Peyer's patch (tissue), 4 donors: ENCODE measurements at places on chromosomes 1 and 21. TPM values are rescaled to one million over a fixed set of nuclear protein-coding genes. Genes with fewer than 3 reads are reported as not detected.

DNA sequence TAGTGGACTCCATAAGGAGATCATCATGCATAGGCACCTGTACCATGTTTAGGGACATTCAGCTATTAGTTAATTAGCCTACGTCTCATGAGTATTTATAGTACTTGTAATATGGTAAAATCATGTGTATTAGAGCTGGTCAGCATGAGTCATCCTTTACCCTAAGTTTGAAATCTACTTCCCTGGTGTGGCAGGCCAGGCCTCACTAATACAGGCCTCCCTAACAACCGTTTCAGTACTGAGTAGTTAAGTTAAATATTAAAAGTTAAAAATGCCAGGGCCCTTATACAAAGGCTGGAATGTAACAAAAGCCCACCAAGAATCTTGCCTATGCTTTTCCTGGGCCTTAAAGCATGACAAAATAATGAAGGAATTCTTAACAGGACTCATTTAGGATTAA is 356.3 kb upstream of the DPYD start:
- no peaks in the 10 kb centered on the region for H3K27me3 ChIP-seq
- H3K4me3 ChIP-seq = no peak overlapping the region
- H3K36me3 ChIP-seq = no peaks in the 10 kb centered on the region
- H3K27ac ChIP-seq = no peak overlapping the region

PRSS38 gene
- not detected for total RNA-seq

GRCh38 chr1:115423776-115424175 is 85.7 kb upstream of the NGF start:
- no peaks in the 10 kb centered on the region for H3K27me3 ChIP-seq
- DNase-seq = no peak
- H3K36me3 ChIP-seq = no peaks in the 10 kb centered on the region
- H3K4me1 ChIP-seq = no peaks in the 10 kb centered on the region
- H3K4me3 ChIP-seq = no peak overlapping the region
- H3K27ac ChIP-seq = no peak overlapping the region

GRCh38 chr1:156709757-156710489 is 4.5 kb upstream of the CRABP2 start:
- H3K4me1 ChIP-seq = peaks cover 7% of the 10 kb centered on the region
- no peak for DNase-seq
- H3K27ac ChIP-seq = no peak overlapping the region
- no peaks in the 10 kb centered on the region for H3K27me3 ChIP-seq
- H3K36me3 ChIP-seq = no peaks in the 10 kb centered on the region
- no peak overlapping the region for H3K4me3 ChIP-seq

KIF21B gene
- total RNA-seq = 10.8 TPM

DNA sequence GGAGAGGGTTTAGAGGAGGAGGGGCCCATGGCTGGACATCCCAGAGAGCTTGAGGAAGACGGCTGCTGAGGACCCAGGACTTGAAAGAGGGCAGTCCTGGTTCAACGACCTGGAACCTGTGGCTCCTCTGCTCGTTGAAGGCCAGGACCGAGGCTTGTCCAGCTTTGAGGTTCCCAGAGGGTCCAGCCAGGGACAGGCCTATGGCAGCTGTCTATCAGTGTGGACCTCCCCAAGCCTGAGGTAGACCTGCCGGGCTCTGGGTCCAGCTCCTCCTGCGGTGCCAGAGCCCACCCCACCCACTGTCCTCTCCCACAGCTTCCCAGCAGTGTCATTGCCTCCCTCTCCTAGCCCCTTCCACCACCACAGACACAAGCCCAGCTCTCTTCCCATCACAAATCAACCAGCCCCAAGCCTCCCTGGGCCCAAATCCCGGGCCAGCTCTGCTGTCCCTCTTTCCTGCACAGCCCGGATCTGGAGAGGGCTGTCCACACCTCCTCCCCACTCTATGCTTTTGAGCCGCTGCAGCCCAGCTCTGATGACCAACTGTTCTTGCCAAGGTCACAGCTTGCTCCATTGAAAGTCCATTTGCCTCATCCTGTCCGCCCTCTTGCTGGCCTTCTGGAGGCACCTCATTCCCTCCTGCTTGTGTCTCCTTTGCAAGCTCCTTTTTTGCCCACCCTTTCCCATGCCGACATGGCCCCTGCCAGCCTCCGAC is 48.7 kb upstream of the EDN2 start:
- no peak overlapping the region for H3K4me3 ChIP-seq
- H3K27me3 ChIP-seq = no peaks in the 10 kb centered on the region
- H3K4me1 ChIP-seq = no peaks in the 10 kb centered on the region
- no peak overlapping the region for H3K27ac ChIP-seq
- DNase-seq = peak; percentile 37

F11R gene
- 28.9 TPM for total RNA-seq

- DNase-seq = no peak
- H3K27ac ChIP-seq = no peak overlapping the region
- H3K4me1 ChIP-seq = peaks cover 3% of the 10 kb centered on the region
- H3K36me3 ChIP-seq = no peaks in the 10 kb centered on the region
- H3K27me3 ChIP-seq = no peaks in the 10 kb centered on the region
- H3K4me3 ChIP-seq = no peak overlapping the region
Observed at GRCh38 chr1:7495962-7496361, 275.1 kb upstream of the VAMP3 start.

ADAMTS5 gene
- total RNA-seq = 17.3 TPM

AVPR1B gene
- total RNA-seq = 0.47 TPM

DNA sequence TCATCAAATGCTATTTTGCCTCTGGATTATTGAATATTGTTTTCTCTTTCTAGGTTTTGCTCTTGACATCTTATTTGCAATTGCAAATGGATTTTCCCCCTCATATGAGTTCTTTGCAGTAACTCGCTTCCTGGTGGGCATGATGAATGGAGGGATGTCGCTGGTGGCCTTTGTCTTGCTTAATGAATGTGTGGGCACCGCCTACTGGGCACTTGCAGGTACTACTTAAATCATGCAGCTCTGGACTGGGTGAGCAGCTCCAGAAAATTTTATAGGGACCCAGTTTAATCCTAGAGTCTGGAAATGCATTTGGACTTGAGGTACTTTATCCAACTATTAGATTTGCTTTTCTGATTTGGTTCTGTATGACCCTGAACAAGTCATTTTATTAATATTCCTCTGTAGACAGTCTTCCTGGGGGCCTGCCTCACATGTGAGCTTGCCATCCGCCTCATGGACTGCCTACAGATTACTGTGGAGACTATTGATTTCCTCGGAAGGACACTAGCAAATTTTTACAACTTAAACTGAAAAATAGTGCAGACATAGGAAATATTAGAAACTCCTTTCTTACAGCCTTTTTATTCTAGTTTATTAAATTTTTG is 44.5 kb downstream of the SLC22A15 start:
- no peaks in the 10 kb centered on the region for H3K36me3 ChIP-seq
- no peak overlapping the region for H3K27ac ChIP-seq
- peak; percentile 66 for DNase-seq

DNA sequence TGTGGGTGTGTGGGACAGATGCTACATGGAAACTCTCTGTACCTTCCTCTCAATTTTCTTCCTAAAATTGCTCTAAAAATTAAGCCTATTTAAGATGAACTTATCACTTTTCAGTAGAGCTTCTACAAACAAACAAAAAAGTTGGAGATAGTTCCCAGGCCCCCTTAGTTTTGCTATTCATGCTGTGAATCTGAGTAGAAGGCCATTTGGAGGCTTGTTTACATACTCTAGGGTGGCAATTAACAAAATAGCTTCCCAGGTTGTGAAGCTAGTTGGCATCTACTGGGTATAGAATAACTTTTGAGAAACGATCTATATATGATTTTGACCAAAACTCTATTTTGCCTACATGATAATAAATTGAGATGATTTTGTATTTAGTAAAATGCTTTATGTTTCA is 541.4 kb upstream of the B3GALT2 start:
- H3K27me3 ChIP-seq = no peaks in the 10 kb centered on the region
- H3K36me3 ChIP-seq = no peaks in the 10 kb centered on the region
- H3K4me3 ChIP-seq = no peak overlapping the region

IGSF3 gene
- 50.7 TPM for total RNA-seq

GRCh38 chr1:3194760-3195479 is 125.9 kb downstream of the PRDM16 start:
- H3K27me3 ChIP-seq = no peaks in the 10 kb centered on the region
- no peak for DNase-seq
- H3K27ac ChIP-seq = no peak overlapping the region
- H3K4me3 ChIP-seq = no peak overlapping the region
- H3K36me3 ChIP-seq = no peaks in the 10 kb centered on the region

- DNase-seq = no peak
- no peaks in the 10 kb centered on the region for H3K27me3 ChIP-seq
- H3K27ac ChIP-seq = no peak overlapping the region
- no peak overlapping the region for H3K4me3 ChIP-seq
- peaks cover 4% of the 10 kb centered on the region for H3K36me3 ChIP-seq
Observed at GRCh38 chr1:57285992-57286391, 137.9 kb downstream of the DAB1 start.

DNA sequence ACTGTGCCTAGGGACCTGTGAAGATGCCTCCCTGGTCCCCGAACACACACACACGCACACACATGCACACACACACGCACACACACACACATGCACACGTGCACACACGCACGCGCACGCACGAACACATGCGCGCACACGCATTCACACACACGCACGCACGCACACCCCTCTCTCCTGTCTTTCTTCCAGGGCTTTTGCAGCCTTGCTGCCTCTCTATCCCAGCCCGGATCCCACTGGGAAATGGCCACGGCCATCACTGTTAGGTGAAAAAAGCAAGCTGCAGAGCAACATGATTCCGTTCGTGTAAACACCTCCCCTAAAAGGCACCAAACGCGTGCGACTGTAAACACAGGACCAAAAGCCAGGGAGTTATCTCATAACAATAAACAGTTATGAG is 39.7 kb downstream of the NKAIN1 start:
- no peaks in the 10 kb centered on the region for H3K4me1 ChIP-seq
- H3K36me3 ChIP-seq = no peaks in the 10 kb centered on the region
- no peak overlapping the region for H3K4me3 ChIP-seq
- DNase-seq = no peak
- H3K27ac ChIP-seq = no peak overlapping the region

GRCh38 chr1:7388141-7388487 is 383.0 kb upstream of the VAMP3 start:
- no peaks in the 10 kb centered on the region for H3K4me1 ChIP-seq
- H3K36me3 ChIP-seq = no peaks in the 10 kb centered on the region
- no peak for DNase-seq
- H3K4me3 ChIP-seq = no peak overlapping the region
- no peaks in the 10 kb centered on the region for H3K27me3 ChIP-seq
- H3K27ac ChIP-seq = no peak overlapping the region

GRCh38 chr1:41414716-41415306 is 53.6 kb downstream of the FOXO6 start:
- peaks cover 9% of the 10 kb centered on the region for H3K4me1 ChIP-seq
- H3K27me3 ChIP-seq = no peaks in the 10 kb centered on the region
- H3K4me3 ChIP-seq = no peak overlapping the region
- DNase-seq = no peak

DNA sequence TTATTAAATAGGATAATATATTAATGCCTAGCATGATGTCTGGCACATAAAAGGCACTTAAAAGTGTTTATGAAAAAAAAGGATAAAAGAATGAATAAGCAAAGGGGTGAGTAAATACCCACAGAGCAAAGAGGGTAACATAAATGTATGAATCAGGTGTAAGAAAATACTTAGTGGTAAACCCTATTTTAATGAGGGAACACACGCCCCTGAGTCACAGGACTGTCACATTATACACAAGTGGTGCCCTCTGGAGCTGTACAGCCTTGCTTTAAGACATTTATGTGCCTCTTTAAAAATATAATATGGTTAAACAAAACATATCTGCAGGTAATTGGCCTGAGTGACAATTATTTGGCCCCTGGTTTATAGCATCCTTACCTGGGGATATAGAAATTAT is 78.1 kb upstream of the PTBP2 start:
- H3K4me1 ChIP-seq = no peaks in the 10 kb centered on the region
- H3K27ac ChIP-seq = no peak overlapping the region
- H3K27me3 ChIP-seq = no peaks in the 10 kb centered on the region
- DNase-seq = no peak

- H3K27me3 ChIP-seq = no peaks in the 10 kb centered on the region
- no peaks in the 10 kb centered on the region for H3K4me1 ChIP-seq
- peak overlapping the region; percentile 52 for H3K27ac ChIP-seq
- H3K36me3 ChIP-seq = peaks cover 22% of the 10 kb centered on the region
- H3K4me3 ChIP-seq = peak overlapping the region; percentile 27
Observed at GRCh38 chr1:26706315-26706714, 10.5 kb downstream of the ARID1A start.

DNA sequence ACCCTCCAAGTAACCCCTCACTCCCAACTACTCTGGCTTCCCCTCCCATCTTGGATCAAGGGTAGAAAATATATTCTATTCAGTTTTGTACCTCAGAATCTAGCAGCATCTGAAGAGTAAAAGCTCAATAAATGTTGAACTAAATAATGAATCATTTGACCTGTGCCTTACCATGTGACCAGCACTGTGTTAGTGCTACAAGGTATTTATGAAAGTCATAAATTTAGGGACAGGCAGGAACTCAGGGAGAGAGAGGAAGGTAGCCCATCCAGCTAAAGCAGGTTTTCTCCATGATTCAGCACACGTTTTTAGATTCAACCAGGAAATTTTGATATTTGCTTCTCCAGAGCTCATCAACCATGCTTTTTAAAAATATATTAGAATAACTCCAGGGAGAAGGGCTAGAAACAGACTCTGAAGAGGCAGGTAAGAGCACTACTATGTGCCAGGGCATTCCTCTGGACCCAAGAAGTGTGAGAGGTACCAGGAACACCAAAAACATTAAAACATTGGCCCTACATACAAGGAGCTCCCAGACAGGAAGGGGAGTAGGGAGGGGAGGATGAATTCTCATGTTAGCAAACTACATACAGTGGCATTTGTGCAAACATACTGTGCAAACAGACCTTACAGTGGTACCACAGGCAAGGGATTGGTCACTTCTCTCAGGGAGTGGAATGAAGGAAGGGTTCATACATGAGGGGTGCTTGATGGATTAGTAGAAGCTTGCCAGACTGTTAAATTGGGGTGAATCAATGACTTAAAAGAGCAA is 64.3 kb downstream of the FYB2 start:
- H3K27ac ChIP-seq = no peak overlapping the region
- H3K27me3 ChIP-seq = no peaks in the 10 kb centered on the region
- H3K4me3 ChIP-seq = no peak overlapping the region
- DNase-seq = no peak
- H3K4me1 ChIP-seq = no peaks in the 10 kb centered on the region
- H3K36me3 ChIP-seq = no peaks in the 10 kb centered on the region

GRCh38 chr21:33058527-33058926 is 11.4 kb upstream of the OLIG1 start:
- no peaks in the 10 kb centered on the region for H3K36me3 ChIP-seq
- H3K27ac ChIP-seq = no peak overlapping the region
- H3K4me3 ChIP-seq = no peak overlapping the region
- no peaks in the 10 kb centered on the region for H3K4me1 ChIP-seq
- H3K27me3 ChIP-seq = no peaks in the 10 kb centered on the region
- DNase-seq = no peak

DNA sequence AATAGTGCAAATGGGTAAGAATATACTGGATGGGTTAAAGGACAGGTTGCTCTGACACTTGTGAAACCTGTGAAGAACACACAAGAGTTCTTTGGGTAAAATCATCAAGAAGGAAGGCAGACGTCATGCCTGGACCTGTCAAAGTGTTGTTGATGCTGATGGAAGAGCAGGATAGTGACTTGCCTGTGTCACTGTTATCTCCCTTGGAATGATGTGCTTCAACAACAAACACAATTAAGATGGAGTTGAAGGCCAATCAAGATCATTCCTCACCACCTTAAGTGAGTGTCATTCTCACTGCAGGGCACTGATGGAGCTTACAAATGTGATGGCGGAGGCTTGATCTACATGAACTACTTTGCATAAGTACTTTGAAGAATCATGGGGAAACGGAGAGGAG is 73.2 kb downstream of the LRRN2 start:
- no peaks in the 10 kb centered on the region for H3K4me1 ChIP-seq
- no peaks in the 10 kb centered on the region for H3K36me3 ChIP-seq
- H3K27me3 ChIP-seq = no peaks in the 10 kb centered on the region
- H3K4me3 ChIP-seq = no peak overlapping the region

GRCh38 chr1:183273300-183273699 is 87.2 kb downstream of the LAMC2 start:
- H3K27me3 ChIP-seq = no peaks in the 10 kb centered on the region
- no peak overlapping the region for H3K4me3 ChIP-seq
- H3K4me1 ChIP-seq = no peaks in the 10 kb centered on the region
